Stimulated activated CD4-positive, alpha-beta T cell treated with anti-CD3 and anti-CD28 coated beads, Interleukin-2, amount 100 ng/mL, for 48 hours (primary cell): ENCODE measurements at places on chromosomes 2 and 18.

DNA sequence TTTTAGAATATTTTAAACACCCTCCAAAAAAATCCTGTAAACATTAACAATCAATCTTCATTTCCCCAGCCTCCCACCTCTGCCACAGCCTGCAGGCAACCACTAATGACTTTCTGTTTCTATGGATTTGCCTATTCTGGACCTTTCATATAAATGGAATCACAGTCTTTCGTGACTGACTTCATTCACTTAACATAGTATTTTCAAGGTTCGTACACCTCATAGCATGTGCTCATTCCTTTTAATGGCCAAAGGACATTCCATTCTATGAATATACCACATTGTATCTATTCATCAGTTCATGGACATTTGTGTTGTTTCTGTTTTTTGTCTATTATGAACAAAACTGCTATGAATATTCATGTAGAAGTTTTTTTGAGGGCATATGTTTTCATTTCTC lies 48.5 kb downstream of the NAT8 start:
- no peak for DNase-seq

- no peak for DNase-seq
Observed at GRCh38 chr18:25457126-25457525, 105.2 kb upstream of the ZNF521 start.

DNA sequence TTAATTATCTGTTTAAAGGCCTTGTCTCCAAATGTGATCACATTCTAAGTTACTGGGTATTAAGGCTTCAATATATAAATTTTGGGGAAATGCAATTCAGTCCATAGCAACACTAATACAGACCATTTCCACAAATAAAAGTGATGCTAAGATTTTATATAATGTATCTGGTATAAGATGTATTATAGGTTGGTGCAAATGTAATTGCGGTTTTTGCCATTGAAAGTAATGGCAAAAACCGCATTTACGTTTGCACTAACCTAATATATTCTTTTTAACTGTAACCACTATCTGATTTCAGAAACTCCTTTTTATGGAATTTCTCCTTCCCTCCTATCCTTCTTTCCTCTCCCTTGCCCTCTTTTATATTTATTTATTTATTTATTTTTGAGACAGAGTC lies 1020.6 kb downstream of the BCL11A start:
- DNase-seq: no peak

- no peak for DNase-seq
Observed at GRCh38 chr2:222869252-222869560, 8.4 kb downstream of the ACSL3 start.

DNA sequence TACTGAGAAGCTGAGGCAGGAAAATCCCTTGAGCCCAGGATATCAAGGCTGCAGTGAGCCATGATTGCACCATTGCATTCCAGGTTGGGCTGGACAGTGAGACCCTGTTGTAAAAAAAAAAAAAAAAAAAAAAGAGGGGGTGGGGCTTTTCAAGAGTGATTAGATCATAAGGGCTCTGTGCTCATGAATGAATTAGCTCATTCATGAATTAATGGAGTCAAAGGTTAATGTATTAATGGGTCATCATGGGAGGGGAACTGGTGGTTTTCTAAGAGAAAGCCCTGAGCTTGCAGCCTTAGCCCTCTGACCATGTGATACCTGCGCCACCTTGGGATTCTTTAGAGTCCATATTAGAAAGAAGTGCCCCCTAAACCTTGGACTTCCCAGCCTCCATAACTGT lies 4.5 kb downstream of the SLC19A3 start:
- no peak for DNase-seq

DNA sequence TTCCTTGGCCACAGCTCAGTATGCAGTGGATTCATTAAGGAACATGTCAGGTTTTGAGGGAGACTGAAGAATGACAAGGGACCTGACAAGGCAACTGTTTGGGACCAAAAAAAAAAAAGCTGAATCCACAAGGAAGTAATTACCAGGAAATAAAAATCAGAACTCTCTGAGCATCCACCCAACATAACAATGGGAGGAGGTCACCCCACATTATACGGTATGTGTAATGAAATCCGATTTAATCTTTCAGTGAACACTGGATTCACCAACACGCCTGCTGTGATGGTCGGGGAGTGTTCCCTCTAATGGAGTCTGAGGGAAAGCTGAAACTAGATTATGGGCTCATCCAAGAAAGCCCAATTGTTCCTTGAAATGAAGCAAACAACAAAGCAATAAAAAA lies 329.3 kb downstream of the ETAA1 start:
- DNase-seq: no peak
